Urothelium cell line (cell line): ENCODE measurements at places on chromosomes 7 and 10.

- DNase-seq = no peak
These were observed 527.1 kb downstream of the TYW1 start for GRCh38 chr7:67523713-67524112.

GRCh38 chr7:151228024-151228866 is 1.2 kb upstream of the ABCF2 start:
- DNase-seq = no peak

DNA sequence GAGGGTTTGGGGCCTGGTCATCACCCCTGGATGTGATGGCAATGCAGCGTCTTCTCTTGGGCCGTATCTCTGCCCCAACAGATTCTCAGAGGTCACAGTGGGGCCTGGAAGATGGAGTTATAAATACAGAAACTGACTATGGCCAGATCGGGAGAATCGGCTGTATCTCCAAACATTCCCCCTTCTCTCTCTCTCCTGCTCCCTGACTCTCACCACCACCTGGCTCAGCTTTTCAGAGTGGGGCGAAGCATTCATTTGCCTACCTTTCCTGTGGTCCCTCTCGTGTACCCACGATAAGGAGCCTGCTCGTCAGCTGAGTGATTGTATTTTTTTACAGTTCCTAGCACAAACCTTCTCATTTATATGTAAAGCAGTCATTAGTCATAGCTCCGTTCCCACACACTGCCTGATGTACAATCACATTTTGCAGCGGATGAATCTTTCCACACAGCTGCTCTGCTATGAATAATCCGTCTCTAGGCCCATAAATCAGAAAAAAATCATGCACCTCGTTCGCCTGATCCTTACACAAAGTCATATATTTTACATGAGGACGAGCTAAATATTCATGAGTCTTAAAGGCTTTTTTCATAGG is 23.2 kb upstream of the BTRC start:
- DNase-seq = no peak

DNA sequence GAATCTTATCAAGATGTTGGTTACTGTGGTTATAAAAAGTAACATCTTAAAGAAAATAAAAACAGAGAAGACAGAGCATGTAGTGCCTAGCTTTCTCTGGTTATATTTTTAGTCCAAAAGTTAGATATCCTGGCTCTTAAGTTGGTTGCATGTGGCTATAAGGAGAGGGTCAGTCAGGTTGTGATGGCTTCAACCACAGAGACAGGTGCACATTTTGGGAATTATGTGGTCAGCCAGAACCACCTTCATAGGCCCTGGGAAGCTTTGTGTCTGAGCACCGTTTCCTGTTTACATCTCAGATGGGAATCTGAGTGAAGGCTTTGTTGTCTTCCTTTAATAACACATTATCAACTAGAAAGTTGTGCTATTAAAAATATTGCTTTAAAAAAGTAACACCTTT is 265.1 kb upstream of the IGFBP3 start:
- no peak for DNase-seq

DNA sequence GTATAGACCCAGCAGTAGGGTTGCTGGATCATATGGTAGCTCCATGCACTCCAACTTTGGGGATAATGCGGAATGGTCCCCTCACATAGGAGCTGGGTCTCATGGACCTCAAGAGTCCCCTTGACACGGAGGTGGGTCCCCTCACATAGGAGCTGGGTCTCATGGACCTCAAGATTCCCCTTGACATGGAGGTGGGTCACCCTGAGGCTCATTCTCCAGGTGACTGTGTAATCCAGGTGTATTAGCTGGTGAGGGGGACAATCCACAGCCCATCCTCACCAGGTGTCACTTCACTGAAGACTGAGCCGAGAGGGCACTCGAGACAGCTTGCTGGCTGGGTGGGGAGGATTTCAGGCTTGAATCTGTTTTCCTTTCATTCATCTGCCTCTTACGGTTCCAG is 121.9 kb downstream of the PTPN20 start:
- no peak for DNase-seq

DNA sequence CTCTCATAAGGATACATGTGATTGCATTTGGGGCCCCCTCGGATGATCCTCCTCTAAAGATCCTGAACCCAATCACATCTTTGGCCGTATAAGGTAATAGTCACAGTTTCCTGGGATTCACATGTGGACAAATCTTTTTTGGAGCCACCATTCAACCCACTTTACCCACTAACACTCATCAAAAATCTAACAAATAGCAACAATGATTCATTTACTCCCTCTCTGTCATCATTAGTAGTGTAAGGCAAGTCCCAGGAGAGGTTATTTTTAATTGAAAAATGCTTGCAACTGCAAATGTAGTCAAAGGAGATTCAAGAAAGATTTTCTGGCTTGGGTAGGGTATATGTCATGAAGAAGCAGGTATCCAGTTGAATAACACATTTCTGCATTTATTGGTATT is 9.9 kb upstream of the SMKR1 start:
- DNase-seq = no peak

GRCh38 chr10:63901881-63902280 is 380.7 kb downstream of the REEP3 start:
- peak; percentile 13 for DNase-seq

DNA sequence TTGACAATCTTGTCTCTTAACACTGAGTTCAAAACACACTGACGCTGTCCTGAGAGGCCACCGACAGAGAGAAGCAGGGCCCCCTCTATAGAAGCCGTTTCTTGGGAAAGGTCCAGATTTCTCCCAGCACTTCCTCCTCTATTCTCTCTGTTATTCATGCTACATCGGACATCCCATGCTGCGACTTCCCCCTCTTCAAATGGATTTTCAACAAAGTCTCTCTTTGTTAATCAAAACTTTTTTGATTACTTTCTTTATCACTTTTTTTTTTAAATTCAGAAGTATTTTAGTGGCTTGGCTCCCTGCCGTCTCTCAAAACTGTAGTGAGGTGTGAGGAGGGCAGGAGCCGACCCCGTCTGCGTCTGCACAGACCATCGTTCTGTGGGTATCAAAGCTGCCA is 298.9 kb upstream of the PITRM1 start:
- no peak for DNase-seq

- DNase-seq = no peak
These were observed 32.1 kb downstream of the MARCHF5 start for GRCh38 chr10:92323079-92323478.

- DNase-seq = no peak
These were observed 43.8 kb downstream of the ARL4A start for GRCh38 chr7:12731214-12731656.

- no peak for DNase-seq
These were observed 19.9 kb downstream of the SPAG6 start for GRCh38 chr10:22365233-22365632.

GRCh38 chr10:16814012-16814411 is 3.2 kb downstream of the RSU1 start:
- DNase-seq = no peak

GRCh38 chr7:69282946-69283345 is 315.3 kb upstream of the AUTS2 start:
- no peak for DNase-seq

- DNase-seq = no peak
These were observed 66.9 kb downstream of the MYO3A start for GRCh38 chr10:26000971-26001370.

GRCh38 chr7:35370687-35371086 is 116.8 kb upstream of the TBX20 start:
- no peak for DNase-seq

- DNase-seq = no peak
These were observed 299.8 kb downstream of the KLF6 start for GRCh38 chr10:3485057-3485686.

GRCh38 chr10:110563132-110563531 is 4.4 kb upstream of the SMC3 start:
- no peak for DNase-seq

GRCh38 chr10:52965509-52965908 is 192.9 kb upstream of the MBL2 start:
- no peak for DNase-seq

GRCh38 chr7:87702326-87702725 is 74.1 kb downstream of the RUNDC3B start:
- no peak for DNase-seq

DNA sequence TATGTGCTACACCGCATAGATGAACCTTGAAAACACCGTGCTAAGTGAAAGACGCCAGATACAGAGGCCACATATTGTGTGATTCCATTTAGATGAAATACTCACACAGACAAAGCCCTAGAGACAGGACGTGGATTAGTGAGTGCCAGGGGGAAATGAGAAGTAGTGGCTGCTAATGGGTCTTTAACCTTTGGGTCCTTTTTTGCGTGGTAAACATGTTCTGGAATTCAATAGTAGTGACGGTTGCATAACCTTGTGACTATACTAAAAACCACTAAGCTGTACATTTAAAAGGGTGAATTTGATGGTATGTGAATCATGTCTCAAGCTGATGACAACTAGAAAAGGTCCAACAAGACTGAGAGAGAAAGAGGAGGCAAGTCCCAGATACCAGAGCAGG is 15.6 kb downstream of the SMKR1 start:
- DNase-seq = no peak

GRCh38 chr7:138125119-138125518 is 48.9 kb downstream of the AKR1D1 start:
- DNase-seq = no peak

DNA sequence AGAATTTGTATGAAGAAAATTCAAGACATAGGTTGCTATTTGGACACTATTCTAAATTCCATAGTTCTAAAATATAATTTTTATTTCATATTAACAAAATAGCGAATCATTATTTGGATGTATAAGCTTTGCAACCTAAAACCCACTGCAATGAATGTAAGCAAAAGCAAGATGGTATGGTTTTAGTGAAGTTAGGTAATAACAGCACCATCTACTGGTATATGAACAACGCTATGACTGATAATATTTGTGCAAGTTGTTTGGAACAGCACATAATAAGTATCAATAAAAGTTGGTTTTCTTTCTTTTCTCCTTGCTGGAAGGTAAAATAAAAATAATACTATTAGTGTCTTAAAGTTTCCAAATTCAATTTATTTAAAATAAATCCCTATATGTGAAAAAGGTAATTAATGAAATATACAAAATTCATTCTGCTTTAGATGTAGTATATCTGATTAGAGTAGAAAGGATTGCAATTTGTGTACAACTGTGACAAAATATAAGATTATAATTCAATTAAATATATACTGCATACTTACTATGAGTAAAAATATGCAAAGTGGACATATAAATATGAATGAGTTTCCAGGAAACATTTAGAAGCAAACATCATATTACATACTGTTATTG is 79.0 kb upstream of the LSM8 start:
- DNase-seq = peak; percentile 3

GRCh38 chr7:69539531-69539930 is 58.7 kb upstream of the AUTS2 start:
- DNase-seq = no peak

DNA sequence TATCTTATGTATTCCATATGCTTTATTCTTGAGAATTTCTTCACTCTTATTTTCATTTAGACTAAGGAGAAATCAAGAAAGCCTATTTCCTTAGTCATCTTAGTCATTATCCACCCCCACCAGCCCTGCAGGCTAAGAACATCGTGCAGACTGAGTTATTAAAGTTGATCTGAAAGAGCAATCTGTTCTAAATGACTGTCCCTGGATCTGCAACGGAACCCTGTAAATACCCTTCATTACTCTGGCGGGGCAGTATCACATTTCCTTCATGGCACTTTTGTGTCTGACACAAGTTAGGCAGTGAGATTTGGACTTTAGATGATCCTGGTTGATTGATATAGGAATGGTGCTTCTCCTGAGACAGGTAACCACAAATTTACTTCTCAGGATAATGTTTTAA is 3.5 kb upstream of the MYPN start:
- no peak for DNase-seq

GRCh38 chr10:24847112-24848070 is 105.0 kb downstream of the PRTFDC1 start:
- no peak for DNase-seq

DNA sequence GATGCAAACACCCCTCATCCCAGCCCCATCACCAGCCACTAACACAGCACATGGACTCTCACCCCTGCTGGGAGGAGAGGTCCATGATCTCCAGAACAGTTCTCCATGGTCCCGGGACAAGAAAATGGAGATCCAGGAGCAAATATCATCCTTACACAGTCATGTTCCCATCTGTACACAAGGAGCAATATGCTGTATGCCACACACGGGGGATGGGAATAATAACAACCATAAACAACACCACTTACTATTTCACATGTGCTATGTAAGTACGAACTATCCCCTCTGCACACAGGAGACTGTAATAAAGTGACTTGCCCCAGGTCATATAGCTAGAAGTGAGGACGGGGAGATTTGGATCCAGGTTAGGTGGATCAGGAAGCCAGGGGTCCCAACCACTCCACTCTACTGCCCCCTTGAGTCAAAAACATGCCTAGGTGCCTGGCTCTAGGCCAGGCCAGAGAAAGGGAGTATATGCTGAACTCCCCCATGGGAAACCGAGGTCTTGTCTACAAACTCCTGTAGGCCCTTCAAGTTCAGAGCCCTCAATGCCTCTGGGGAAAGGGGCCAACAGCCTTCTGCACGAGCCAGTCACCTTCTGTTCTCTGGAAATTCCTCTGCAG is 34.1 kb downstream of the LRRC20 start:
- peak; percentile 54 for DNase-seq

DNA sequence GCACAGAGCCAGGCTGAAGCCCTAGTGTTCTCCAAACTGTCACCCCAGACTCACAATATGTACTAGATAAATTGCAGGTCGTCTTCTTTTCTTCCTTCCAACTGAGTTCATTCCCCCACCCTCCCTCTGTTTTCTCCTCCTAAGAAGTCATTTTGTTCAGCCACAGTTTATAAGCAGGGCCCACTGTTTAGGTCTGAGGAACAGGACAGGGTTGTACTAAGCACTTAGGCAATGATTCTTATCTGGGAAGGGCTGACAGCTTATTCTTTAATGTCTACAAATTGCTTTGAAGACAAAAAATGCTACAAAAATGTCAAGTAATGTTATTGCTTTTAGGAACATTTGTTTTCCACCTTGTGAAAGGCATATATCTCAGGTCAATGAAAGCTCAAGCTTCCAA is 59.1 kb downstream of the CDC123 start:
- DNase-seq = no peak

DNA sequence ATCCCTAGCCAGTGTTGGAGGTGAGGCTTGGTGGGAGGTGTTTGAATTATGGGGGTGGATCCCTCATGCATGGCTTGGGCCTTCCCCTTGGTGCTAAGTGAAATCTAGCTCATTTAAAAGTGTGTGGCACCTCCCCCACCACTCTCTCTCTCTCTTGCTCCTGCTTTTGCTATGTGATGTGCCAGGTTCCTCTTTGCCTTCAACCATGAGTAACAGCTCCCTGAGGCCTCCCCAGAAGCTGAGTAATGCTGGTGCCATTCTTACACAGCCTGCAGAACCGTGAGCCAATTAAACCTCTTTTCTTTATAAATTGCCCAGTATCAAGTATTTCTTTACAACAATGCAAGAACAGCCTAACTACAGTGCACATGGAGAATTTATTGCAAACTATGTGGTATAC is 188.8 kb upstream of the POT1 start:
- DNase-seq = no peak

GRCh38 chr10:132851451-132851850 is 65.5 kb upstream of the NKX6-2 start:
- DNase-seq = no peak
